C1 segment of cervical spinal cord (tissue), 14 donors: ENCODE measurements at places on chromosomes 12 and 14.

DNA sequence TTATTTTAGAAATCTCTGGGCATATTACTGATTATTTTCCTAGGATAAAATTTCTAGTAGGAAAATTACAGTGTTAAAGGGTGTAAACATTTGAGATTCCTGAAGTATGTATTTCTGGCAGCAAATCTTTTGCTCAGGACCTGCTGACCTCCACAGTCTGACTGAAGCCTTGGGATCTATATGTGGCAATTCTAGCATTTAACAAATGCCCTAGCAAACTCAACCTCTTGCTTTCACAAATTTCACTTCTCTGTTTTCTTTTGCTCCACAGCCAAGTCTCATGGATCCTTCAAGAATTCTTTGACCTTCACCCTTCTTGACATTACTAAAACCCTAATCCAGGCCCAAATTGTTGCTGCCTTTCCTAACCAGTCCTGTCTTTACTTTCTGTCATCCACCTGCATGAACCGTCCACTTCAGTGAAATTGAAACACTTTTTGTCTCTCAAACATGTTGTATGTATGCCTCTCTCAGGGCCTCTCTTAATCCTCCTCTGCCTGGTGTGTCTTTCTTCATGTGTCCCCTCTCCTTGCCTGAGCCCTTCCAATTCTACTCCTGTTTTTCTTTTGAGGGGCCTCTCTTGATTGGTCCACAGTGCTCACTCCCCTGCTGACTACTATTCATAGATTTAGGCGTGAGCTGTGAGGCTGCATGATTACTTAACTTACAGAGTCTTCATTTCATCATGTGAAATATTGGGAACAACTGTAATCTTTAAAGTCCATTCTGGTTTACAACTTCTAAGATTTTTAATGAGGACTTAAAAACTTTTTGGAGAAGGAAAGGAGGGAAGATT is 5.1 kb upstream of the DYRK4 start:
- no peak for DNase-seq

DNA sequence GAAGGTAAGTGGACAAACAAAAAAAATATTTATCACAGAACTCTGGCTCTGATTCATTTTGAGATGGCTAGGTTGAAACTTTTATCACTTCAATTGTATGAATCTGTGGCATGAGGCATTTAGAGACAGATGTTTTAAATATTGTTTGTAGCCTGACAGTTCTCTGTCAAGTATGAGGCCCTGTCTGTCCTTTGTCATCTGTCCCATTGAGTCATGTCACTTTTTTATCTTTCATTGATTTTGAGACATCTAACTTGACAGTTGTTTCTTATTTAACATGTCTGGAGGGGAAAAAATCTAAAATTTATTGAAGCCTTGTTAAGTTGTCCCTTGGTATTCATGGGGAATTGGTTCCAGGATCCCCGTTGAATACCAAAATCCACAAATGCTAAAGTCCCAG is 829.5 kb downstream of the FSCB start:
- DNase-seq: no peak

DNA sequence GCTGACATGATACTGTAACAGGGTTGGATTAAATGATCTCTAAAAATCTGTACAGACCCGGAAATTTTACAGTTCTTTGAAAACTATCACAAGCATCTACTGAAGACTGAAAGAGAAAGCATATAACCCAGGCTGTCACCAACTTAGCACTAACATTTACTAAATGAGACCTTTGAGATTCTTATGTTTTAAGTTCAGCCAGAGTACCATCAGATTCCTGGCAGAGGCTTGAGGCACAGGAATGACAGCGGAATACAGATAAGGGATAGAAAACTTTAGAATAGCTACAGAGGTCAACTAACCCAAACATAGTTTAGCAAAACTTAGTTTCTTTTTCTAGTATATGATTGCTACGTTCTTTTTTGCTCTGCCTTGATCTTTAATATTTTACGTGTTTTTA is 91.6 kb upstream of the FERMT2 start:
- no peak for DNase-seq

- DNase-seq: no peak
These were observed 158.5 kb downstream of the ZFP36L1 start for GRCh38 chr14:68634332-68634731.

GRCh38 chr14:22456998-22457594 is 131.9 kb downstream of the DAD1 start:
- DNase-seq: no peak
